ENCODE measurements at places on chromosomes 6 and 20.

DNA sequence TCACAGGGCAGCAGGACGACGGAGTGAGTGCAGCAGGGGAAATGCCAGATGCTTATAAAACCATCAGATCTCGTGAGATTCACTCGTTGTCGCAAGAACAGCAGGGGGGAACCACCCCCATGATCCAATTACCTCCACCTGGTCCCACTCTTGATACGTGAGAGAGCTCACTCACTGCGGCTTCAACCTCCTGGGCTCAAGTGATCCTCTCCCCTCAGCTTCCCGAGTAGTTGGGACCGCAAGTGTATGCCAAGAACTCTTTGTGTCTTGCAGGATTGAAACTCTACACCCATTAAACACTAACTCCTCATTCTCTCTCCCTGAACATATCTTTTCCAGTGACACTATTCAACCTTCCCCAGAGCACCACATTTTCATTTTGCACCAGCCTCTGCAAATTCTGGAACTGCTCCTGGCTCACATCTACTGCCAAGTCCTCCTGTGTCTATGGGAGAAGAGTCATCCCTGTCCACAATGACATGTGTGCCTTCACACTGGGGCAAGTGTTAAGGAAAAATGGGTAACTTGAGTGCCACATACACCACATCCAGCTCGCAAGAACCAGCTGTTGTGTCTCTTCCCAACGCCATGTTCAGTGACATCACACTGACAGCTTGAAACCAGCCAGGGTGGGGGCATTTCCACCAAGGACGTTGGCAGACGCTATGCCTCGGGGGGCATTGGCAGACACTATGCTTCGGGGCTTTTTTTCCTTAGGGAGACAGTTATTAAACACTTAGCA, 14.7 kb upstream of the TAF4 start:
- DNase-seq: no peak

DNA sequence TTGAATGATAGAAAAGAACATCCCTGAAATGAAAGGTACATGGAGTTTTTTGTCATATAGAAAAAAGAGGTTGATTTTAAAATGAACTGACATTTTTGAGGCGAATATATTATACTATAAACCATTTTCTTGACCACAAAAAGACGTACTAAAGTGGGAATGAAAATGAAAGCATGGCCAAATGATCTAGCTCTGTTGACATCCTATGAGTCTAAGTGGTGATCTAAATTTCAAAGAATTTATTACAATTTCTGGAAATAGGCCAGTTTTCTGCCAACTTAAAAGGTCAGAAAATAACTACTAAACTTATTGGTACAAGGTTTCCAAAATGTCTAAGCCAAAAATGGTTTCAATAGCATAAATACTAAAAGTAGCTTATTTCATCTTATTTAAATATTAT, 536.8 kb downstream of the EYS start:
- no peak for DNase-seq

GRCh38 chr20:18289306-18289705, 979 bp downstream of the ZNF133 start:
- DNase-seq: no peak

DNA sequence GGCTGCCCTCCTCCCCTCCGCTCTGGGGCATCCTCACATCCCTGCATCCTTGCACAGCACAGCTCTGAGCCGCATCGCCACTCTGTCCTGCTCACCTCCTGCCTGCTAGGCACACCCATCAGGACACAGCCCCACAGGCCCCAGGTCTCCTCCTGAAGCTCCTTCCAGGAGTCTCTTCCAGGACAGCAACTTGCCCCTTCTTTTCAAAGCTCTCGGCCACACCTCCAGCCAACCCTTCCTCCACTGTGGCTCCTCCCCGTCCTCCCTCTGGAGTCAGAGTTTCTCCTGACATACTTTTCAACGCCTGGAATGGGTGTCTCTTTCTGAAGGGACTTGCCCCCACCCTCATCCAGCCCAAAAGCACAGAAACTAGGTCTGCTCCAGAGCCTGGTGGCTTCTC, 77.3 kb downstream of the SLC23A2 start:
- DNase-seq: no peak

DNA sequence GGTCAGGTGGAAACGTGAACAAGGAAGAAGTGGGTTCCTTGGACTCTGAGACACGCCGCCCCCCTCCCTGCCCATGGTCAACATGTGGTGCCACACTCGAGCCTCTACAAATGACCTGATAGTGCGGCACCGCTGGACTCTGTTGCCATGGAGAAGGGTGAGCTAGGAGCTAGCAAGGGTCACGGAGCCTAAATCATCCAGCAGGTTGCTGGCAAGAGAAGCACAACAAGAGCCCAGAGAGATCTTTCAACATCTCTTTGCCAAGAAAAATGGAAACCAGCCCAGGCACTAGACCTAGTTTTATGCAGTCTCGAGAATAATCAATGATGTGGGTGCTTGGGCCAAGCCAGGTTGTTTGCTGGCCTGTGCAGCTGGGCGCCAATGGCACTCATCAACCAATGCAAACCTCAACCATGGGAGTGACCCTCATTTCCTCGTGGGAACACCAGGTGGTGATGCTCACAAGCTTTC, 69.5 kb downstream of the NOL4L start:
- no peak for DNase-seq

DNA sequence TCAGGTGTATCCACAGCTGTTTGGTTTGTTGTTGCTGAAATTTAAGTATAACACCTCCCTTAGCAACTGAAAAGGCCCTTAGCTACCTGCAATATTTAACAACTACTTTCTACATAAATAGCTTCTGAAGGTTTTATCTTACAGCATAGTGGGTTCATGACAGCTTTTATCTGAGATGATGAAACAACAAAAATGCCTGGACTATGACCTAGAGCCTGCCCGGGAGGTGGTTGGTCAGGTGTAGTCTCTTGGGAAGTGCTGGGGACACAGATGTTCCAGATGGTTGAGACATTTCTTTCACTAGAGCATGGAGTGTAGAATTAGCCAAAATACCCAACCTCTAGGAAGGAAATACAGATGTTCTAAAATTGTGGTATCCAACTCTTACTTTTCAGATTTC, 705.4 kb downstream of the MAFB start:
- DNase-seq: no peak

DNA sequence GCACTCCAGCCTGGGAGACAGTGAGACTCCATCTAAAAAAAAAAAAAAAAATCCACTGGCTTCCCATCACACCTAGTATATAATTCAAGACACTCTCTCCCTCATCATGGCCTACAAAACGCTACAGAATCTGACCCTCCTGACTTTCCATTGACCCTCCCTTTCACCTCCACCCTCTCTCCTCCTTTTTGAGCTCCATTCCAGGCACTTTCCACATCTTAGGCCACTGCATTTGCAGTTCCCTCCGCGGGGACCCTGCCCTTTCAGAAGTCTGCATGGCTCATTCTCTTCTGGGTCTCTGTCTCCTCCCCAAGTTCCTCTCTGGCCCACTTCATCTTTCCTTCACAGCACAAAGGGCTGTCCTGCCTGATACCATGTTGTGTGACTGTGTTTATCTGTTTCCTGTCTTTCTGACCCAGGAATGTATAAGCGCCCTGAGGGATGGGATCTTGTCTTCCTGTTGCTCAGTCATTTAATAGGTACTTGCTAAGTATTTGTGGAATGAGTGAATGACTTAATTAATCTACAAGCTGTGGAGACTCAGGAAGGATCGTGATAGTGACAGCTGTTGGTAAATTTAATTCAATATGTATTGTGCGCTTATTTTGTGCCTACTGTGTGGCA, 35.2 kb downstream of the NCR2 start:
- DNase-seq: no peak

DNA sequence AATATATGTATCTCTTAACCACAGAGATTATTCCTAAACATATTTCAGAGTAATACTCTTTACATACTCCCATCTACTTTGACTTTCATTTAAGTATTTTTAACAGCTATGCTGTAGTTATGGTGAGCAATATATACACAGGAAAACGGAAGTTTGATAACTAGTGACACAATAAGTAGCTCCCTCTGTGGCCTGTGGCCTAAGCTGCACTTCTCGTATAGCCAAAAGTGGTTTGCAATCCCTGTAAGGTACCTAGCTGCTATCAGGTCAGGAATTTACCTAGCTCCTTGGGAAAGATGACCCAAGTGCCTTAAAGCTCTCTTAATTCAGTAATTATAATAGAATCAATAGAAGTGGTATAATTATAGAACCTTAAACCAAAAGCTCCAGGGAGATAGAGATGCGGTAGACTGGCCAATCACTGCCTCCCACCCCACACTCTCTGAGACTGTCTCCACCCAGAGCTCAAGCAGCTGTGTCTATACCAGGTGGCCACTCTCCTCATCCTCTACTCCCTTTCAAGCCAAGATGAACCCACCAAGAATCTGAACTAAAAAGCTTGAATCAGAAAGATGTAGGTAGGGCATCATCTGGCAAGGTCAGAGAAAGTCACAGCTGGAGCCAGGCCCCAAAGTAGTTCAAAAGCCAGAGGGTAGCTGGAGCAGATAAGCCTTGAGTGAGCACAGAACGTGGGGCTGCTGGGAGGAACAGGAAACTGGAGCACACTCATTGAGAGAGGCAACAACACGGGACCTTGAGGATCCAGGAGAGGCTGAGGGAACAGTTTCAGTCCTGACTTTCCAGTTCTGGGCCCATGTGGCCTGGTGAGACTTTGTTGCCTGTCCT, 84.9 kb upstream of the ASF1A start:
- peak; percentile 99 for DNase-seq

- DNase-seq: no peak
Measured at GRCh38 chr6:7960141-7960540, 49.6 kb upstream of the TXNDC5 start.

GRCh38 chr20:53999077-53999476, 71.3 kb downstream of the BCAS1 start:
- no peak for DNase-seq

GRCh38 chr6:159759645-159760044, 2.2 kb upstream of the ACAT2 start:
- no peak for DNase-seq

DNA sequence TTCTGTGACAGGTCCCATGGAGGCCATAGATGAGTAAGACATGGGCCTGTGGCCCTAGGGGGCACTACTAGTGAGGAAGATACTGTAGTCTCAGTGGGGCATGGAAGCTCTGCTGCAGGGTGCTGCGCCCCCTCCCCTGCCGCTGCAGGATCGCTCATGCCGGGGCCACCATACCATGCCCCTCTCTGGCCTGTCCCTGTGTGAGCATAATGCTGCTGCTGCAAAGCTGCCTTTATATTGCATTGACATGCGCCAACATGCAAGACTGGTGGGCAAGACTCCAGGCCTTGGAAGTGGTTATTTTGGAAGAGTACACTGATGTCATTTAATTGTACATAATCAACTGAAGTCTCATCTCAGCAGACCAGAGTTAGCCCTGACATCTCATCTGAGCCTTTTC, 60.0 kb downstream of the TOX2 start:
- no peak for DNase-seq

GRCh38 chr6:41940759-41941279, 789 bp downstream of the CCND3 start:
- DNase-seq: peak; percentile 42

DNA sequence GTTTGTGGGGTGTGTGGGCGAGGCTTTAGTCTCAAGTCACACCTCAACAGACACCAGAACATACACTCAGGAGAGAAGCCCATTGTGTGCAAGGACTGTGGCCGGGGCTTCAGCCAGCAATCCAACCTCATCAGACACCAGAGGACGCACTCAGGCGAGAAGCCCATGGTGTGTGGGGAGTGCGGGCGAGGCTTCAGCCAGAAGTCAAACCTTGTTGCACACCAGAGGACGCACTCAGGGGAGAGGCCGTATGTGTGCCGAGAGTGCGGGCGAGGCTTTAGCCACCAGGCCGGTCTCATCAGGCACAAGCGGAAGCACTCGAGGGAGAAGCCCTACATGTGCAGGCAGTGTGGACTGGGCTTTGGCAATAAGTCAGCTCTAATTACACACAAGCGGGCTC, 27.8 kb downstream of the ZNF133 start:
- DNase-seq: no peak

GRCh38 chr20:24477831-24478547, 8.6 kb downstream of the SYNDIG1 start:
- no peak for DNase-seq

DNA sequence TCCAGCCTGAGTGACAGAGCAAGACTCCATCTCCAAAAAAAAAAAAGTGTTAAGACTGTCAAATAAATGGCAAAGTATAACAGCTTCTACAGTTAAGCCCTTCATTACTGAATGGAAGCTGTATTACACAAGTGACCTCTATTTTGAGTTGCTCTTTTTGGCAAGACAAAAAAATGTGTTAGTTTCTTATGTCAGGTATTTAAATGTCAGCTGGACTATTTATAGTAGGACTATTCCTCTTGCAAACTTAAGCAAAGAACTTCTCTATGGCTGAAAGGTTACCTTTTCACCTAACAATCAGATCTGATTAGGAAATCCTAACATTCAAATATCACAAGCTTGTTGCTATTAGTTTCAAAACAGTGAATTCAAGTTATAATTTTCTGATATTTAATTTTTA, 12.4 kb downstream of the UBE2V1 start:
- DNase-seq: no peak

DNA sequence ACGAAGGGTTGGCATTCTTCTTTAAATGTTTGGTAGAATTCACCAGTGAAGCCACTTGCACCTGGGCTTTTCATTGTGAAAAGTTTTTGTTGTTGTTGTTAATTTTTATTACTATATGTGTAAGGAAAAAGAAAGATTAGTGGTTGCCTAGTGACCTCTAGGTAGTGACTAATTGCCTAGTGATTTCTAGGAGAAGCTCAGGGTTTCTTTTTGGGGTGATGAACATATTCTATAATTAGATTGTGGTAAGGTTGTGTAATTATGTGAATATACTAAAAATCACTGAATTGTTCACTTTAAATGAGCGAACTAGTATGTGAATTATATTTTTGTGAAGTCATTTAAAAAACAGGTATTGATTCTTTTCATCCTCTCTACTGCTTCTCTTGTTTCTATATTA, 123.8 kb upstream of the TMEM170B start:
- DNase-seq: peak; percentile 19

- DNase-seq: no peak
Measured at GRCh38 chr6:110216140-110216539, 35.9 kb downstream of the CDC40 start.

DNA sequence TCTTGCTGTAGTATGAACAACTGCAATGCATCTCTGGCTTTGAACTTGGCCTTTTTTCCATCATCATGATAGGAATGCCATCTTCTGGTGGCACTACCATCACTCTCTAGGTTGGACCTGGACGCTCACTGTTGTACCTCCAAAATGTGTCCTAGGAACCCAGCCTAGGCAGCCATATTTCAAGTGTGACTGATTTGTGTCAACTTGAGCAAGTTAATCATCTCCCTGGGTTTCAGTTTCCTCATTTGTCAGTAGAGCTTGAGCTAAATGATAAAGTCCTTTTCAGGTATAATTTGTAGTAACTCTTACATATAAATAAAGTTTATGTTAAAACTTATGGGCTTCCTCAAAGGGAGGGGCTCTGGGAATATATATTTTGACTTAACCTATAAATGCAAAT, 241.7 kb upstream of the CEP162 start:
- DNase-seq: no peak

DNA sequence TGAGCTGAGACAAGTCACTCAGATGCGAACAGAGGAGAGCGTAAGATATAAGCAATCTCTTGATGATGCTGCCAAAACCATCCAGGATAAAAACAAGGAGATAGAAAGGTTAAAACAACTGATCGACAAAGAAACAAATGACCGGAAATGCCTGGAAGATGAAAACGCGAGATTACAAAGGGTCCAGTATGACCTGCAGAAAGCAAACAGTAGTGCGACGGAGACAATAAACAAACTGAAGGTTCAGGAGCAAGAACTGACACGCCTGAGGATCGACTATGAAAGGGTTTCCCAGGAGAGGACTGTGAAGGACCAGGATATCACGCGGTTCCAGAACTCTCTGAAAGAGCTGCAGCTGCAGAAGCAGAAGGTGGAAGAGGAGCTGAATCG, 9.5 kb upstream of the SNRNP48 start:
- no peak for DNase-seq
